BJ (cell line): ENCODE measurements at places on chromosomes 6 and 20.

- DNase-seq, result no peak
Measured at GRCh38 chr6:43895656-43896328, 125.8 kb downstream of the VEGFA start.

GRCh38 chr20:7722564-7722963 is 217.7 kb downstream of the HAO1 start:
- no peak for DNase-seq

GRCh38 chr6:27241443-27241842 is 6.1 kb upstream of the PRSS16 start:
- no peak for DNase-seq

GRCh38 chr20:60506061-60506460 is 547.8 kb downstream of the CDH26 start:
- no peak for DNase-seq

GRCh38 chr20:23607497-23608245 is 2.0 kb upstream of the CST9 start:
- no peak for DNase-seq
